PC-3 (cell line): ENCODE measurements at places on chromosomes 6 and 20. TPM values are rescaled to one million over a fixed set of nuclear protein-coding genes. Genes with fewer than 3 reads are reported as not detected.

Gene USP49
- 2.3 and 5.7 TPM in 2 replicates for total RNA-seq

Gene SPTLC3
- 6.3 and 16.3 TPM in 2 replicates for total RNA-seq

Gene BPIFB1
- total RNA-seq = not detected in 2 replicates

Gene TAGAP
- total RNA-seq = not detected in 2 replicates

DNA sequence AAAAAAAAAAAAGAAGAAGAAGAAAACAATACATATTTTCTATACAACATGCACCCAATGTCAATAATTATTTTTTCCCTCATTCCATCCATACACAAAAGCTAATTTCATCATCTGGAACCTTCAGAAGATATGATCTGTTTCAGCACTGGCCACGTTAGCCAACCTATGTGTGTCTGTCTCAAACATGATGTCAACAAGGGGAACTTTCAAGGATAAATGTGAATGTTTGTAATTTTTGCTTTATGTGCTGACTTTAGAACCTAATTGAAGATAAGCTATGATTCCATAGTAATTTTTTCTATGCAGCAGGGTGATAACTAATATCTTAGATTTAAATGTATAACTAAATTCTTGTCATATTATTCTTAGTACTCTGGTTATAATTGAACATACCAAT lies 37.9 kb downstream of the IPCEF1 start:
- H3K4me3 ChIP-seq = no peak overlapping the region
- peaks cover 25% of the 10 kb centered on the region for H3K4me1 ChIP-seq
- H3K27ac ChIP-seq = no peak overlapping the region
- no peak for DNase-seq
